ENCODE measurements at places on chromosomes 2 and 18. TPM values are rescaled to one million over a fixed set of nuclear protein-coding genes. Genes with fewer than 3 reads are reported as not detected.

The PPP1R1C gene
- 4.6 TPM for total RNA-seq

The CCDC68 gene
- total RNA-seq, result not detected

The UGT1A4 gene
- not detected for total RNA-seq

The EIF4E2 gene
- 84.3 TPM for total RNA-seq

The GREB1L gene
- total RNA-seq, result 2.2 TPM

The SUMO1 gene
- 113 TPM for total RNA-seq

The CYBRD1 gene
- 10.3 TPM for total RNA-seq

The SPDYA gene
- total RNA-seq, result 0.49 TPM

Measured in A375 (cell line).